ENCODE measurements at places on chromosomes 16 and 17.

DNA sequence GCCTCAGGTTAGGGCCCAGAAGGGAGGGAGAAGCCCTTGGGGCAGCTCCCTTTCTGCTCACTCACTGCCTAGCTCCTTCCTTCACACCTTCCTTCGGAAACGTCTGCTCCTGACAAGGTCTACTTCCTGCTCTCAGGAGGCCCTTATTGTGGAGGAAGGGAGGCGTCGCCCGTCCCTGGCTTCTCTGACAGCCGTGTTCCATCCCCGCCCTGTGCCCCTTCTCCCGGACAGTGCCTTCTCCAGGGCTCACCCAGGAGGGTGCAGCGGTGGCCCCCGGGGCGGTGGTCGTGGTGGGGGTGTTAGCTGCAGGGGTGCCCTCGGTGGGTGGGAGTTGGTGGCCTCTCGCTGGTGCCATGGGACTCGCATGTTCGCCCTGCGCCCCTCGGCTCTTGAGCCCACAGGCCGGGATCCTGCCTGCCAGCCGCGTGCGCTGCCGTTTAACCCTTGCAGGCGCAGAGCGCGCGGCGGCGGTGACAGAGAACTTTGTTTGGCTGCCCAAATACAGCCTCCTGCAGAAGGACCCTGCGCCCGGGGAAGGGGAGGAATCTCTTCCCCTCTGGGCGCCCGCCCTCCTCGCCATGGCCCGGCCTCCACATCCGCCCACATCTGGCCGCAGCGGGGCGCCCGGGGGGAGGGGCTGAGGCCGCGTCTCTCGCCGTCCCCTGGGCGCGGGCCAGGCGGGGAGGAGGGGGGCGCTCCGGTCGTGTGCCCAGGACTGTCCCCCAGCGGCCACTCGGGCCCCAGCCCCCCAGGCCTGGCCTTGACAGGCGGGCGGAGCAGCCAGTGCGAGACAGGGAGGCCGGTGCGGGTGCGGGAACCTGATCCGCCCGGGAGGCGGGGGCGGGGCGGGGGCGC, 231.9 kb downstream of the SEC14L1 start:
- DNase-seq: peak; percentile 30

- no peak for DNase-seq
These were observed 154.8 kb downstream of the SALL1 start for GRCh38 chr16:50996166-50996829.

- DNase-seq: no peak
These were observed at the start of gene GALR2 for GRCh38 chr17:76074390-76075363. TSS of gene GALR2 (plus strand) at chr17:76074781. CDS start at chr17:76074884, 103 bp downstream.

DNA sequence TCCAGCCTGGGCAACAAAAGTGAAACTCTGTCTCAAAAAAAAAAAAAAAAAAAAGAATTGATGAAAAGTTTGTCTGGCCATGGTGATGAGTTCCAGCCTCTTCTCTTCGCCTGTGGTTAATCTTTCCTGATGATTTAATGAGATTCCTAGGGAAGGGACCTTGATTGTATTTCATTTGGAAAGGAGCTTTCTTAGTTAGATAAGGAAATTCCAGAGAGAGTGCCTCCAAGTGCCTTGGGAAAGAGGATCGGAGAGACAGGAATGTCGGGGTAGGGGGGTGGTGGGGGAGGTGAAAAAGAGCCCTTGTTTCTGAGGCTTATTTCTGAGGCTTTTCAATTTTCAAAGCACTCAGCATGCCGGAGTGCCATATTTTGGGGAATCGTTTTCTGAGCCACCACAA, 93.2 kb upstream of the SIAH1 start:
- DNase-seq: no peak

- DNase-seq: no peak
These were observed 2.2 kb downstream of the MYO19 start for GRCh38 chr17:36532435-36532975.

DNA sequence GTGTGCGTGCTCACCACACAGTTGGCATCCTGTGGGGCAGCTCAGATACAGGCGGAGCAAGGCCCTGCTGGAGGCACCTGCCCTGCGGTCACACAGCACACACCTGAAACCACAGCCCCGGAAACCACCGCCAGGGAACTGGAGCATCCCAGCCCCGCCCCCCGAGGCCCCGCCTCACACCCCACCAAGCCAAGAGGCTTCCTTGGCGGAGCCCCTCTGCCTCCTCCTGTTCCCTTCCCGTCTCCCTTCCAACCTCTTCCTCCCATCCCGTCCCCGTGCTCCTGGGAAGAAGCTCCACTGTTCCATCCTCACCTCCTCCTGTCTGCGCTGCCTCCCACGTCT, 205.5 kb downstream of the NTN1 start:
- no peak for DNase-seq

DNA sequence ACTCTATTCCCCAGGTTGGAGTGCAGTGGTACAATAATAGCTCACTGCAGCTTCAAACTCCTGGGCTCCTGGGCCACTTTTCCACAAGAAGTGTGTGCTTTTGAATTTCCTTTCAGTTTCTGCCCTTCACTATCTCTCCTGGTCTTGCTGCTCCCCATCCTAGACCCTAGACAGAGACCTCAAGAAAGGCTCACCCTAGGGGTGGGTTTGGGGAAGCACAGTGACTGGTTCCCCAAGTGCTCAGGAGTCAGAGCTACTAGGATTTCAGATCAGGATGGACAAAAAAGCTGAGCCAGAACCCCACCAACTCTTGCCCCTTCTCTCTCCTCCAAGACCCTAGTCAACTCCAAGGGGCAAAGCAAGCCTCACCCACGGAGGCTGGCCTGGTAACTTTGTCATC, 1.6 kb upstream of the SEBOX start:
- peak; percentile 27 for DNase-seq

DNA sequence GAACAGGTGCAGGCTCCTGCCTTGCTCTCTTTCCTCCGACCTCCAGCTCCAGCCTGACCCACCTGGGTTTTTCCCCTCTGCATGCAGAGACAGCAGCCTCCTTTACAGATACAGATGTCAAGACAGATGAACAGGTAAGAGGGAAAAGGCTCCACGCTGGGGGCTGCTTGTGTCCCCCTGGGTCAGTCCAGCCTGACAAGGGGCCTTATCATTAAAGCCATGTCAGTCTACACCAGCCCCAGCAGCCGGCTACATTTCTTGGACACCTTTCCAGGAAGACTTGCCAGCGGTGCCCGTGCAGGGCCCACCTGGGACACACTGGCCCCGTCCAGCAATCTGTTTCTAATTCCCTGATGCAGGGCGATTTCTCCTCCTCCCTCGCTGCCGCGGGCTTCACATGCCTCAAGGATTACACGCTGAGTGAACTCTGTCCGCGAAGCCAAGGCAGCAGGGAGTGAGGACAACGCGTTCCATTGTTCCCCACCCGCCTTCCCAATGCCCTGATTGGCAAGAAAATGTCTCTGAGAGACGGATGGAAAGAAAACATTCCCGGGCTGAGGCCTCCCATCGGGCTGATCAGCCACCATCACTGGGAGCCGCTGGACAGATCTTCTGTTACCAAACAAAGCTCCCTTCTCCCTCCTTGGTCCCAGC, 184.7 kb downstream of the C16orf95 start:
- no peak for DNase-seq

Measured in hematopoietic multipotent progenitor cell treated with erythropoietin and hydrocortisone succinate and interleukin-3 and kit ligand, for 8 days (in vitro differentiated cells).